ENCODE measurements at places on chromosomes 2 and 18.

- peak; percentile 95 for DNase-seq
Measured at GRCh38 chr18:58682429-58683069, 11.3 kb downstream of the MALT1 start.

- DNase-seq: no peak
Measured at GRCh38 chr2:8544171-8544785, 137.6 kb upstream of the ID2 start.

DNA sequence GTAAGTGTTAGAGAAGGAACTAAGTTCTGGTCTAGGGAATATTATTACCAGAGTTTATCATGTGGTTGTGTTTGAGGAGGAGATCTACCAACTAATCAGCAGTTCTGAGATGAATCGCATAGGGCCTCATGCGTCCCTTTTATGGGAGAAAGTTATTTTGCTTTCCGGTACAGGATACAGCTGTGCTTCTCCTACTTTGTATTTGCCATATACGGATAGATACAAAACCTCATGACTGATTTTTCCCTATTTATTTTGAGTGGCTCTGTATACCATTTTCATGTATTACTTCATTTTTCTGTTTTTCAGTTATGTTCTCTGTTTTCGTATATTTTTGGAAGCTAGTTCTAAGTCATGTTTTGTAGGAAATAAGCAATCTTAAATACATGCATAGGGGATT lies 66.8 kb downstream of the ACSL3 start:
- DNase-seq: no peak

DNA sequence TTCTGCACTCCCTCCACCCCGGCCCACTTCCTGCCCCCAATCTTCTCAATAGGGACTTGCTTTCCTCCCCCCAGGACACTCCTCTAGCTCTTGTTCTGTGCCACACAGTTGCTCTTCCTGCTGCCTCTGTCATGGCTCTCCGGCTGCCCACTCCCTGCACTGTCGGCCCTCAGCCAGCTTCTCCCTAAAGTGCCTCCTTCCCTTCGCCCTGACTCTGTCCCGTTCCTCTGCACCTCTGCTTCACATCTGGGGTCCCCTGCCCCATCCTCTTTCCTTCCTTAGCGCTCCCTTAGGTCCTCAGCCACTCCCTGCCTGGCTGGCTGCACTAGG lies 132.1 kb downstream of the CABLES1 start:
- no peak for DNase-seq

DNA sequence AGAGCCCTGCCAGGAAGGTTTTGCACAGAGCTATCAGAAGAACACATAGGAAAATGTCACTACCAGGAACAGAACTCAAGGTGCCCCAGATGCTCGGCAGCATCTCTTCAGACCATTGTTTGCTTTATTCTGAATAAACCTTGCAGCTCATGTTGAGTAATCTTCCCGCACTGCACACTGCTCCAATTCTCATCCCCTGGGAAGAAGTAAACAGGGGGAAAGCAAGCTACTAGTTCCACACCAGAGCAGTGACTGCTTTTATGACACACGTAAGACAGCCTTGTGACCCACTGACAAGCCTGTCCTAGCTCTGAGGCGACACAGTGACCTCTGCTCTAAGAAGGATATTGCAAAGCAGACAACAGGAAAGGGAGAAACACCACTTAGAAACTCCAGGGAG lies 44.2 kb downstream of the NRP2 start:
- no peak for DNase-seq

GRCh38 chr2:226772389-226773179 lies 27.0 kb downstream of the IRS1 start:
- DNase-seq: peak; percentile 45
